ENCODE measurements at places on chromosomes 2 and 18. TPM values are rescaled to one million over a fixed set of nuclear protein-coding genes. Genes with fewer than 3 reads are reported as not detected.

- no peak for DNase-seq
Measured at GRCh38 chr2:207881902-207882301, 112.2 kb upstream of the FZD5 start.

The EMX1 gene
- not detected for total RNA-seq

DNA sequence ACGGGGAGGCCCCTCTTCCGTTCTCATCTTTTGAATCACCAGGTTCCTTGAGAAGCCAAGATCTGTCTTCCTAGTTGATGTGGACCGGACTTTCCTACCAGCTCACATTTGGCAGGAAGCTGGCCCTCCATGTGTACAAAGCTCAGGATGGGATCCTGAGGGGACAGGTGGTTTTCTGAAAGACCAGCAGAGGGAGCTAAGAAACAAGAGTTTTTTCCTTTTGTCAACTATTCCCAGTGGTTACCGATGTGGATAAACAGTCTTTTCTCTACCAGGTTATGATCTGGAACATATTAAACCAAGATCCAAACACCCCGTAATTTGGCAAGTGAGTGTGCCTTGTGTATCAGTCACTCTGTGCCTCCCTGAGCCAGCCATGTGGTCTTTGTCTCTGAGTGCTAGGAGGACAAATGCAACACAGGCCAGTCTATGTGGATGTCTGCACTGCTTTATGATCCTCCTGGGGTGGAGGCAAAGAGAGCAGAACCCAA is 25.1 kb upstream of the ARHGAP25 start:
- peak; percentile 56 for DNase-seq

The GPBAR1 gene
- not detected for total RNA-seq

The C18orf54 gene
- 5.2 TPM for total RNA-seq
